ENCODE measurements at places on chromosomes 2 and 18.

- no peak for DNase-seq
These were observed 272.8 kb downstream of the AGPS start for GRCh38 chr2:177665328-177665727.

GRCh38 chr2:200455958-200456421 lies 53.9 kb downstream of the KCTD18 start:
- DNase-seq: no peak

- no peak for DNase-seq
These were observed 241.4 kb upstream of the CXCR4 start for GRCh38 chr2:136359121-136359965.

GRCh38 chr2:182616471-182617393 lies 99.3 kb upstream of the DNAJC10 start:
- DNase-seq: peak; percentile 54

DNA sequence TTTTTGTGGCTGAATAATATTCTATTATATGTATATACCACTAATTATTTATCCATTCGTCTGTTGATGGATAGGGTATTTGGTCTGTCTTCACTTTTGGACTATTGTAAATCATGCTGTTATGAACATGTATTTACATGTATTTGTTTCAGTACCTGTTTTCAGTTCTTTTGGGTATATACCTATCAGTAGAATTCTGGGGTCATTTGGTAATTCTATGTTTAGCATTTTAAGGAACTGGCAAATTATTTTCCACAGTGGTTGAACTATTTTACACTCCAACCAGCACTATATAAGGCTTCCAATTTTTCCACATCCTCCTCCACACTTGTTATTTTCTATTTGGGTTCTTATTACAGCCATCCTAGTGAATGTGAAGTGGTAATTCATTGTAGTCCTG lies 12.4 kb upstream of the TANK start:
- no peak for DNase-seq

GRCh38 chr2:28394997-28395333 lies 2.3 kb downstream of the FOSL2 start:
- DNase-seq: no peak

- no peak for DNase-seq
These were observed 498.2 kb upstream of the PIK3C3 start for GRCh38 chr18:41456831-41457230.

DNA sequence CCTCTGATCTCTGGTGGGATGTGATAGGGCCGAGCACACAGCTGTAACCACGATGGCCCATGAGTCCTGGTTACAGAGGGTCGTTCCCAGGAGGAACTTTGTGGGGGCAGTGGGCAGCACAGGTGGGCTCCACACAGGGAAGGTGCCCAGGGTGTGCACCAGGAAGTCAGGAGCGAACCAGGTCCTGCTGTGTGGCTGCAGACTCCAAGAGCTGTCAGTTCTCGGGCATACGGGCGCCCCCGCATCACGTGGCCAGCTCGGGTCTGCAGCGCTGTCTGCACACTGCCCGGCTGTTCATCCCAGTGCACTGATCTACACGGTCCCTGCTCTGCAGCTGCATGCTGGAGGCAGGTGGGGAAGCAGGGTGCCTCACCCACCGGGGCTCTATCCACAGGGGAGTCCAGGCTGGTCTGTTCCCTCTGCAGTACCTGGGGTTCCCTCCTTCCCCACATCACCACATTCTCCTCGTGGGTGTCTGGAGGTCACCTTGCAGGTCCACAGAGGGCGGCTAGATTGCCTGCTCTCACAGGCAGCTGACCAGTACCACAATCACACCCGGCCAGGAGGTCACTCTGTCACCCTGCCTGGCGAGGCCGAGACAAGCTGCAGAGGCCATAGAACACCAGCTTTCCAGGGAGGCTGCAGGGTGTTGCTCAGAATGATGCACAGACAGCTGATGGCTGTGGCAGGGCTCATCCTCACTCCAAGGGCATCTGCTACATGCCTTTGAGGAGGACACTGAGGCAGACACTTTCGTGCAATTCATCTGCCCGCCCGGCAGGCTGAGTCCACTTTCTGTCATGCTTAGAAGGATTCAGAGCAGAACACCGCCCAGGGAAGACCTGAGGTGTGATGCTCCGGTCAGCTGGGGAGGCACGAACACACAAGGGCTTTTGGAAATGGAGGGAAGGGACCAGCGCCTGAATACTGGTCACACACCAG lies 202.7 kb downstream of the EIPR1 start:
- DNase-seq: no peak

- no peak for DNase-seq
These were observed 152.7 kb downstream of the CERS6 start for GRCh38 chr2:168608796-168609195.

- DNase-seq: no peak
These were observed 39.6 kb downstream of the FAM171B start for GRCh38 chr2:186733414-186733813.

DNA sequence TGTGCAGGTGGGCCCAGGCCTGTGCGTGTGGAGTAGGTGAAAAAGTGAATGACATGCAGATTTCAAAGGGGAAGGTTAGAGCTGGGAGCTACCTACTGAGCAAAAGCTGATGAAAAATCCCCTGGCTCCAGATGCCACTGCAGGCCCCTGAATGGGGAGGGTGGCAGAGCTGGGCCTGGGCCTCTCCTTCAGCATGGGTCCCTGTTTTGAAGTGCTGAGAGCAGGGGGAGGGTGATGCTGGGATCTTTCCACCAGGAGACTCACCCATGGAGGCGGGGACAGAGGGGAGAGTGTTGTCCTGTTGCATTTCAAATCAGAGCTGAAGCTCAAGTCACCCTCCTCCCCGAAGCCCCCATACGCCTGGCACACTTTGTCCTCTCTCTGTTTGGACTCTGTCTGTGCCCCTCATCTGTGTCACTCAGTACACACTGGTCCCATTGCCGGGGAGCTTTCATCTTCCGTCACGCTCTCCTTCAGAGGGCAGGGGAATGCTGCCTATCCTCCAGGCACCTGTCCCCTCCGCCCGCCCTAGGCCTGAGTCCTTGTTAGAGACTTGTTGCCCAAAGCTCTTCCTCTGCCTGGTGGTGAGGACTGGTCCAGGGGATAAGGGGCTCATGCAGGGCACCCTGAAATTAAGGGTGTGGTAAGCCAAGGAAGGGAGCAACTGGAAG lies 206.6 kb downstream of the HAUS1 start:
- DNase-seq: no peak

- no peak for DNase-seq
These were observed 68.5 kb downstream of the FIGN start for GRCh38 chr2:163667064-163667887.

DNA sequence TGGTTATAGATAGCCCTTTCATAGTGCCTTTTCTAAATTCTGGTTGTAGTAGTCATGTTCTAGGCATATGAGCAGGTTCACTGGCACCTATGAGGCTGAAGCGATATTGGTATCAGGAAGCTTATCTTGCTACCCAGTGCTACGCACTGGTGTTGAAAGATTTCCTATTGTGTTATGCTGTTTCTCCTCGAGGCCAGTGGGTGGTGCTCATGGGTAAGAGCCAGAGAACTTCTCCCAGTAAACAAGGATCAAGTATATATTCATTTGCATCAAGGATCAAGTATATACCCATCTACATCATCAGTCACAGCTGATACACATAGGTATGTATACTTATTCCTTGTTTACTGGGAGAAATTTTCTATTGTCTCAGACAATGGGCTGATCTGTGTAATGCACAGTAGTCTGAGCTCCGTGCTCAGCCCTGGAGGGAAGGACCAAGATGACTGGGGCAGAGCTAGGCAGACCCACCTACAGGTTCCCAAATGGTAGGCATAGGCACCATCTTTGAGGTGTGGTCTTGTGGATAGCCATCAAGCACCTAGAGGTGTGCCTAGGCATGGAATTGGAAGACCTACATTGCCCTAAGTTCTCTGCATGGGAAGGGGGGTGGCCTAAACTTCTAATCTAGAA lies 101.2 kb upstream of the GALNT13 start:
- peak; percentile 19 for DNase-seq

DNA sequence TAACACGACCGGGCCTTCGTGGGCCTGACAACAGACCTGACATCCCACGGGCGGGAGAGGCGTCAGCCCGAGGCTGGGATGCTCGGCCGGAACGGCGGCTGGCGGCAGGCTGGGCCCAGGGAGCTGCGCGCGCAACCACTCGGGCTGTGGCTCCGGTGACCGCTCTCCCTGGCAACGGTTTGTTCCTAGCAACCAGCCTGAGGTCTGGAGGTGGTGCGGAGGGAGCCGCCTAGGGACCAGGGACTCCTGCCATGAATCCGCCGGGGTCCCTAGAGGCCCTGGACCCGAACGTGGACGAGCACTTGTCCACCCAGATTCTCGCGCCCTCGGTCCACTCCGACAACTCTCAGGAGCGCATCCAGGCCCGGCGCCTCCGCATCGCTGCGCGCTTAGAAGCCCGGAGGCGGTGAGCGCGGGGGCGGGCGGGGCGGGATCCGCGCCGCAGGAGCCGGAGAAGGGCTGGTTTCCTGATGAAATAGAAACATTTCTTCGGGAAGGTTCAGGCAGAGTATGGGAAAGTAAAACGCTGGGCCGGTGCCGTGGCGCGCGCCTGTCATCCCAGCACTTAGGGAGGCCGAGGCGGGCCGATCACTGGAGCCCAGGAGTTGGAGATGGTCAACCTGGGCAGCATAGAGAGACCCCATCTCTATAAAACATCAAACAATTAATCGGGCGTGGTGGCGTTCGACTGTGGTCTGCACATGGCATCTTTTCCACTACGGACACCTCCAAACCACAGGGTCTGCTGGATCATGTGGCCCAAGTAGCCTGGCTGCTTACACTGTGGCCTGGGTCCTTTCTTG lies at the start of gene DRC1:
DRC1 (plus strand) TSS at position 182 of the 803 bp plus-strand sequence; CDS start at position 252, 70 bp downstream.
- DNase-seq: peak; percentile 32

GRCh38 chr18:9653390-9653789 lies 39.0 kb upstream of the PPP4R1 start:
- DNase-seq: no peak

DNA sequence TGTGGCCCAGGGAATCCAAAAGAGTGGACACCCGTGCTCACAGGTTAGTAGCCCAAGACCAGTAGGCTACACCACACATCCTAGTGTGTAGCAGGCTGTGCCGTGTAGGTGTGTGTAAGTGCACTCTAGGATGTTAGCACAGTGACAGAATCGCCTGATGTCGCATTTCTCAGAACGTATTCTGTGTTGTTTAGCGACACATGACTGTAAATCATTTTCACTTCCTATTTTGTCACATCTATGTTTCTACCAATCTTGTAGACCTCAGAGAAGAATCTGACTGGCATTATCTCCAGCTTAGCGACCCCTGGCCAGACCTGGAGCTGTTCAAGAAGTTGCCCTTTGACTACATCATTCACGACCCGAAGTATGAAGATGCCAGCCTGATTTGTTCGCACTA lies 45.1 kb downstream of the NTSR2 start:
- DNase-seq: no peak

DNA sequence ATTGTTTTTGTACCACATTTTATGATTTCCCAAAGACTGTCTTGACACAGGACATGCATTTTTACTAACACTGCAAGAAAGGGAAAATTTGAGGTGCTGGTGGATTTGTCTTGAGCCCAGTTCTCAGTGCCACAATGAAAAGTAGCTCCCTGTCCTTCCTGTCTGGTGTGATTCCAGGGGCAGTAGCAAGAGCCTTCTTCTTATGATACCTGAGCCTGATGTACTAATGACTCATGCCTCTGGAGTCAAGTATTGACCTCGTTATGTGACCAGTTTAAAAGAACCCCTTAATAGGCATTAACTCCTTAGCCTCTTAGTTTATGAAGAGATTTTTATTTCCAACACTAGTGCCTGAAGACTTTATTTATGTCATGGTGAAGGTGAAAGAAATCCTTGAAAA lies 728.6 kb downstream of the SLC4A3 start:
- no peak for DNase-seq

DNA sequence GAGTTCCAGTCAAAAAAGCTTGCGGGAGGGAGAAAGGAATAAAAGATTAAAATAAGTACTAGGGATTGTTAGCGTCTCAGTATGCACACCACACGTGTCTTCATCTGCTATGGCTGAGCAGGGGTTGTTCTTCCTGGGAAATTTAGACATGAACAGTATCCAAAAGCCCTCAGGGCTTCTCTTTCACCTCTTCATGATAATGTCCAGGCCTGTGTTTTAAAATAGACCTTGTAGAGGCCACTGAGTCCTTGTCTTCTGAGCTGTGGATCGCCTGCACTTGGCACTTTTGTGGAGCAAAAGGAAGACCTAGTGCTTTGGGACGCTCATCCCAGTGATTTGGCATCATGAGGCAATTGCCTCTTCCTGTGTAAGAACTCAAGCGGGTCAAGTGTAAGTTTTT lies 52.4 kb downstream of the CFAP221 start:
- no peak for DNase-seq

- DNase-seq: peak; percentile 95
These were observed 13.6 kb downstream of the ARID5A start for GRCh38 chr2:96549967-96550786.

GRCh38 chr18:62539284-62540165 lies 16.7 kb downstream of the ZCCHC2 start:
- DNase-seq: no peak

- DNase-seq: no peak
These were observed 120.5 kb upstream of the CCDC68 start for GRCh38 chr18:55079481-55080355.

DNA sequence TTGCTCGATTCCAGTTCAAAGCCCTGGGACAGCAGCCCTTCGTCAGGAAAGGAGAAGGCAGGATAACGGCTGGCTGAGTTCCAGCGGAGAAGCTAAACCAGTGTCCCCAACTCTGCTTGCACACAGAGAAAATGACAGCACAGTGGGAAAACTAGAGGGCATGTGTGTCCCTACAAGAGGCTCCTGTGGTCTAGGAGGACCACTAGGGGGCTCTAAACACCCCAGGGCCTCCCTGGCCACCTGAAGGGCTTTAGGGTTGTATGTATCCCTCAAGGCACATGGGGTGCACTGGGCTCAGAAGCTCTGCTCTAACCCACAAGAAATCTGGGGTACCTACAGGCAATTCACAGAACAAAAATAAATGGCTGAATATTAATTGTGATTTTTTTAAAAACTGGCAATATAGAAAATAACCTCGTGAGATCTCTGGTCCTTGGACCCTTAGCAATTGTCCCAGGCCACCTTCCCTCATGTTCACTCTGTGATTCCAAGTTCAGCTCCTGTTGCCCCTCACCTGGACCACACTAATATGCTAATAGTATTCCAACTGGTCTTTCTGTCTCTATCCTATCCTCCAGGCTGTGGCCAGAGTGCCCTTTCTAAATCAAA lies 17.5 kb downstream of the STAT1 start:
- peak; percentile 69 for DNase-seq

- DNase-seq: no peak
These were observed 43.2 kb downstream of the SP140 start for GRCh38 chr2:230268606-230269243.

GRCh38 chr2:38060236-38061018 lies 15.5 kb downstream of the CYP1B1 start:
- DNase-seq: no peak

DNA sequence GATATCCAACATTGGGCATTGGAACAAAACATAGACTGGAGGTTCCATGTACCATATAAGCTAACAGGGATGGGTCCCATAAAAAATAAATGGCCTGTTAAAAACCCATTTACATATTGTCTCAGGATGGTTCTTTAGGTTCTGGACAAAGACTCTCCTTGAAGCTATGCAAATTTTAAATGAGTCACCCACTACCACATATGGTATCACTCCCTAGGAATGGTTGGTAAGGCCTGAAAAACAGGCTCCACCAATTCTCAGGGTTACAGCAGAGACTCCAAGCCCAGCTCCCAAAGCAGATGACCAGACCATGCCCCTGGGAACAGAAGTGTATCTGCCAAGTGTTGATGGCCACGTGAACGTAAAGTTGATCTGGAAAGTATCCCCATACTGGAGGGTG lies 190.7 kb upstream of the SPHKAP start:
- no peak for DNase-seq

GRCh38 chr18:51196811-51197660 lies 445 bp downstream of the MEX3C start:
- no peak for DNase-seq
